Stimulated activated CD8-positive, alpha-beta memory T cell treated with anti-CD3 and anti-CD28 coated beads, Interleukin-4, amount 100 ng/mL, for 4 hours (primary cell): ENCODE measurements at places on chromosomes 6 and 20.
A peak's percentile ranks its signal among the peaks of the same experiment; 100 is the strongest.

DNA sequence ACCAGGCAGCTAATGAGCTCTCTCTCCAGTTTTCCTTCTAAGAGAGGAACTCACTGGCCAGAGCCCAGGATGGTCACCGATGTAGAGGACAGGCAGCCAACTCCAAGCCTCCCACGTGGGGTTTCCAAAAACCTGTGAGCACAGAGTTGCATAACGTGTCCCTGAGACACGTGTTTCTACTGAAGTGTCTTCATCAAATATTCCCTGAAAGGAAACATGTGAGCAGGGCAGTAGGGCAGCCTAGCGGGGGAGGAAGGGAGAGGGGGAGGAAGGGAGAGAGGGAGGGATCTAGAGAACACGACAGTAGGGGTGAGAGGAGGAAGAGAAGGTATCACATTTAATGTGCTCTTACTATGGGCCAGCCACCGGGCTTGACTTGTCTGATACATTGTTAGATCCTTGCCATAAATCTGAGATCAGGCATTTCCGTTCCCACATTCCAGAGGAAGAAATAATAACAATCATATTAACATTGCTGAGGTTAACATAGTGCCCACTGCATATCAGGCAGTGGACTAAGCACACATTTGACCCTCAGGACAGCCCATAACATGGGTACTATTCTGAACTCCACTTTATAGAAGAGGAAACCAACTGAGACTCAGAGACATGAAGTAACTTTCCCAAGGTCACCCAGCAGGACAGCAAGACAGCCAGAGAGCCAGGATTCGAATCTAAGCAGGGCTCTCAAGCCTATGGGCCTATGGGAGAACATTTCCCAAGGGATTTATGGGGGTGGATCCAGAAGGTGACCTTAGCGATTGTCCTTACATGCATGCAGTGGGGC, 4.5 kb upstream of the SYS1 start:
- DNase-seq = no peak

GRCh38 chr20:58233881-58234528, 5.6 kb upstream of the ANKRD60 start:
- peak; percentile 17 for DNase-seq

- no peak for DNase-seq
Measured at GRCh38 chr20:18722371-18722770, 91.2 kb upstream of the SCP2D1 start.

DNA sequence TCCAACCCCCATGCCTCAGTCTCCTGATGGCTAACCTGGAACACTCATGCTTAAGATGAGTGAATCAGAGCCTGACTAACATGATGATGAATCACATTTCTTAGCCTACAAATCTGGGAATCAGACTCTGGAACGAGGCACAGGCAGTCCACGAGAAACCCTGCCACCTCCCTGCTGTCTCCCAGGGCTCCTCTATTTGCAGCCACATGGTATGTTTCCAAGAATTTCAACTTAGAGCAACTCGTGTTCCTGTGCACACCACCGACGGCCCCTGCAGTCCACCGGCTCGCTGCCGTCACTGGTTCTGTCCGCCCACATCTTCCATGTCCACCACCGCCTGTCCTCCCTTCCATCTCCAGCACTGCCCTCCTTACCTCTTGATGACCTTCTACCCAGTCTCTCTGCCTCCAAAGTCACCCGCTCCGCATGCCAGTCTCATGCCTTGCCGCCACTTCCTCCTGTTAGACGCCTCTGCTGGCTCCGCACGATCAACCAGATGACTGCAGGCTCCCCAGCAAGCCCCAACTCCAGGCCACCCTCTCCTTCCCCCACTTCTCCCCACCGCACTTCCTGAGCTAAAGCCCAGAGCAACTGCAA, 87.6 kb downstream of the AGPAT4 start:
- DNase-seq = no peak

GRCh38 chr6:315921-316752, 23.9 kb downstream of the DUSP22 start:
- DNase-seq = no peak

- DNase-seq = no peak
Measured at GRCh38 chr6:35368038-35368887, 25.9 kb downstream of the PPARD start.
